ENCODE measurements at places on chromosomes 6 and 20.

DNA sequence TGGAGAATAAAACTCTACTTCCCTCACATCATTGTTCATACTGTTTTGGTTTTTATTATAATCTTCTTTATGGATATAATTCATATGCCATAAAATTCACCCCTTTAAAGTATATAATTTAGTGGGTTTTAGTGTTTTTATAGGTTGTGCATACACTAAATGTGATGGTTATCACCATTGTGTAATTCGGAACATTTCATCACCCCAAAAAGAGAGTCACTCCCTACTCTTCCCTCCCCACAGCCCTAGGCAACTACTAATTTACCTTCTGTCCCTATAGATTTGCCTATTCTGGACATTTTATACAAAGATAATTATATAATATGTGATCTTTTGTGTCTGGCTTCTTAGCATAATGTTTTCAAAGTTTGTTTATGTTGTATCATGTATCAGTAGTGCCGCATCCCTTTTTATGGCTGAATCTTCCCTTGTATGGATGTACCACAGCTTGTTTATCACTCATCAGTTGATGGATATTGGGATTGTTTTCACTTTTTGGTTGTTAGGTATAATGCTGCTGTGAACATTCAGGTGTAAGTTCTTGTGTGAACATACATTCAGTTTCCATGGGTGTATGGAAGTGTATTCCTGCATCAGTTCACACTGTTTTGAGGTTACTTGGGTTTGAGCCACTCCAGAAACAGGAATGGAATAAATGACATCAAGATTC is 4.2 kb downstream of the TM9SF4 start:
- no peak for DNase-seq

- DNase-seq, result no peak
Observed at GRCh38 chr6:167819576-167819975, 7.1 kb upstream of the AFDN start.

DNA sequence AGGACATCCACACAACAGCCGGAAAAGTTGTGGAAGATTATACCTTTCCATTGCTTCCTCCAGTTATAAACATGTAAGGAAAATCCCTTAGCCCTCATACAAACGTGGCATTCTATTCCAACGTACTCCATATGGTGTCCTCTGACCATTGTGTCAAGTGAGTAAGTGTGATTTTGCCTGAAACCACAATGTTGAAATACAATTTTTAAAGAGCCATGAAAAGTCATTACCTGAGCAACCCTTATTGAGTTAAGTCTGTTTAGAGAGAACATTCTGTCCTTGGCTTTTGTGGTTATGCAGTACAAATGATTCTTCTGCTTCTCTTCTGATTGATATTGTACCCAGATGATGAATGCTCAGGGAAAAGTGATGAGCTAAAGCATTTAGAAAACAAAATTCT is 530.1 kb downstream of the HAO1 start:
- no peak for DNase-seq

GRCh38 chr20:24546232-24546892 is 76.9 kb downstream of the SYNDIG1 start:
- no peak for DNase-seq

GRCh38 chr20:40571639-40572038 is 117.4 kb downstream of the MAFB start:
- no peak for DNase-seq

DNA sequence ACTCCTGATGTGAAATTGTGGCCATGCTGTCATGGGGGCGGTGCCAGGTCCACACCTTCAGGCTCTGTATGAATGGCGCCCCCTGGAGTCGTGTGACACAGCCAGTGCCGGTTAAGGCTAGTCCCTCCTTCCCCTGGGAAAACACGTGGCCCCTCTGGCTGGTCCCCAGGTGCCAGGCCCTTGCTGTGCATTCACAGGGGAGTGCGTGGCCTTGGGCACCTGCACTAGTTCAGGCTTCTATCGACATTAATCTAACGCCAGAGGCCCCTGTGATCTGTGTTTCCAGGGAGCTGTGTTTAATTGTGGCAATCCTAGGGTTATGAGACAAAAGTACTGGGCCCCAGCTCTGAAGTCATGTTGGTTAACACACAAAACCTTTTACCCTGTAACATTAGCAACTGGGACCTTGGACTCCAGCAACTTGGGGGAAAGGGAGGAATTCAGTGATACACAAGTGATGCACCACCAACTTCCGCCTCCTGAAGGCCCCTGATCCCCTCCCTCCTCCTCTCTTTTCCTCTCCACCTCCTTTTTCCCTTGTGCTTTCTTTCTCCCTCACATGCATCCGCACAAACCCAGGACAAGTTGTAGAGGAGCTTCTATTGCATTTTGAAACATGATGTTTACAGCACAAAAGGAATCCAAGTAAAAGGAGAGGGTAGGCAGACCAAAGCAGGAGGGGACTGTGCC is 74.0 kb downstream of the SSR1 start:
- peak; percentile 85 for DNase-seq

DNA sequence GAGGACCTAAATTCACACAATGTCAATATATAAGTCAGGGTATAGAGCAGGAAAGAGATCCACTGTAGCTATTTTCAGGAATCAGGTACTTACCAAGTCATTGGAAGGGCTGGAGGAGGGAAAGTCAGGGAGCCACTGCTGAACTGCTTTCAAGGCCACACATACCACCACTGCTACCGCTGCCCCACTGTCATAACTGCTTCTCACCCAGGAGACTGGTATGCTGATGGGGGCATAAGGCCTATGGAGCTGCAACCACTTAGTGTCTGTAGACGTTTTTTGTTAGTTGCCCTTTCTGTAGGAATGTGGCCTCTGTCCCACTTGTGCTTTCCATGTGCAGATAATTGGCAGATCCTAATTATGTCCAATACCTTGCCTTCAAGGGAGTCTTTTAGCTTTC is 5.4 kb downstream of the SMAP1 start:
- no peak for DNase-seq

- no peak for DNase-seq
Observed at GRCh38 chr6:134021396-134022122, 30.9 kb downstream of the SLC2A12 start.

- DNase-seq, result no peak
Observed at GRCh38 chr20:20491784-20492264, 123.9 kb downstream of the INSM1 start.

DNA sequence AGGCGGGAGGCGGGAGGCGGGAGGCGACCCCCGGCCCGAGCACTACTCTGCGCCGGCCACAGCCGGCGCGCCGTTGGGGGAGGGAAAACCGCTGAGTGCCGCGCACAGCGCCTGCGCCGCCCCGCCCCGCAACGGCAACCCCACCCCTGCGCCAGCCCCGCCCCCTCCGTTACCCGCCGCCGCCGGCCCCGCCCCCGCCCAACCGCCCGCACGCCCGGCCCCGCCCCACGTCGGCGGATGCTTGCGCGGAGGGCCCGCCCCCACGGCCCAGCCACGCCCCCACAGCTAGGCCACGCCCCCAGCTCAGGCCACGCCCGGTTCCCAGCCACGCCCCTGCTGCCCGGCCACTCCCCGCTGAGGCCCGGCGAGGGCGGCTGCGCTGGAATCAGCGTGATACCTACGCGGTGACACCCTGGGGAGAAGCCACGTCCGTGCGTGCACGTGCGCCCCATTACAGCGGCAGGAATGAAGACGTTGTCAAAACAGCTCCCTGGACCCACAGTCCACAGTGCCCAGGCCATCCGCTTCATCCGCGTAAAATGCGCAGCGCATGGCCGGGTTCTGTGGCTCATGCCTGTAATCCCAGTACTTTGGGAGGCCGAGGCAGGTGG is at the start of gene TCFL5:
TCFL5 (minus strand) TSS at position 97 of the 611 bp plus-strand sequence. CDS start 152 bp downstream, outside the sequence.
- DNase-seq, result peak; percentile 92

- DNase-seq, result no peak
Observed at GRCh38 chr20:36303020-36303595, 3.0 kb upstream of the DLGAP4 start.

- no peak for DNase-seq
Observed at GRCh38 chr6:131015630-131016263, 47.3 kb downstream of the EPB41L2 start.

DNA sequence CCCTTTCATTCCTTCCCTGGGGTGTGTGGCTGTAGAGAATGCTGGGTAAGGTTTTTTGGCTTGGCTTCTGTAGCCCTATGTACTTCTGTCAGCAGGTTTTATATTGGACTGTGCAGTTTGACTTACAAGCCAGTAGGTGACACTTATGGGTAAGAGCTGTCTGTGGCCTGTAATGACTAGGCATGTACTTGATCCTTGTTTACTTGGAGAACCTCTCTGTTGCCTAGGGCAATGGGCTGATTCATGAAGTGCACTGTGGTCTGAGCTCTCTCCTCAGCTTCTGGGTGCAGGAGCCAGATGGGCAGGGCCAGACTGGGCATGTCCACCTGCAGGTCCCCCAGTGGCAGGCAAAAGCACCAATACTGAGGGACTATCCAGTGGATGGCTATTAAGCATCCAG is 544.6 kb downstream of the ADGRB3 start:
- DNase-seq, result no peak

- no peak for DNase-seq
Observed at GRCh38 chr6:148147463-148147830, 195.2 kb upstream of the SASH1 start.

GRCh38 chr20:22586645-22587310 is 2.4 kb upstream of the FOXA2 start:
- DNase-seq, result peak; percentile 34

GRCh38 chr6:80319196-80319595 is 212.7 kb downstream of the BCKDHB start:
- no peak for DNase-seq

GRCh38 chr6:152170702-152171667 is 363.5 kb downstream of the ESR1 start:
- DNase-seq, result no peak

- no peak for DNase-seq
Observed at GRCh38 chr6:44481760-44482159, 94.3 kb downstream of the CDC5L start.

GRCh38 chr6:41156001-41156400 is 1.9 kb upstream of the TREML1 start:
- no peak for DNase-seq
